ENCODE measurements at places on chromosomes 6 and 20.

DNA sequence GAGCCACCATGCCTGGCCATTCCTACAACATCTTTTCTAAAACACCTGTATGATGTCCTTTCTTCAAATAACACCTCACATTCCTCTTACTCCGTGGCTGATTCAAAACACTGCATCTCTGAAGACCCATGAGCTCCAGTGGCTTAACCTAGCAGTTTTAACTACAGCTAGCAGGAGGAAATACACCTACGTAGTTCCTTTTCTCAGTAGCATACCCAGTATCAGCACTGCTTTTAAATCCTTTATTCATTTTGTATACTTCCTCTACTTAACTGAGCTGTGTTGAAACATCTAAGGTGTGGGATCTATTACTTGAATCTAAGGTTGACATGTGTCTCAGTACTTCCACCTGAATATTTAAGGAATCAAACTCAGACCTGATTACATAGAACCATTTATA lies 113.6 kb upstream of the CCDC28A start:
- DNase-seq: no peak

- DNase-seq: no peak
Observed at GRCh38 chr20:61645732-61646131, 393.7 kb downstream of the CDH4 start.

- DNase-seq: no peak
Observed at GRCh38 chr6:89190741-89191140, 26.4 kb downstream of the GABRR1 start.

- DNase-seq: no peak
Observed at GRCh38 chr6:13926378-13926777, 1.6 kb downstream of the RNF182 start.

- no peak for DNase-seq
Observed at GRCh38 chr20:40258931-40259330, 430.1 kb downstream of the MAFB start.

GRCh38 chr6:73537677-73538076 lies 16.8 kb upstream of the EEF1A1 start:
- DNase-seq: no peak

DNA sequence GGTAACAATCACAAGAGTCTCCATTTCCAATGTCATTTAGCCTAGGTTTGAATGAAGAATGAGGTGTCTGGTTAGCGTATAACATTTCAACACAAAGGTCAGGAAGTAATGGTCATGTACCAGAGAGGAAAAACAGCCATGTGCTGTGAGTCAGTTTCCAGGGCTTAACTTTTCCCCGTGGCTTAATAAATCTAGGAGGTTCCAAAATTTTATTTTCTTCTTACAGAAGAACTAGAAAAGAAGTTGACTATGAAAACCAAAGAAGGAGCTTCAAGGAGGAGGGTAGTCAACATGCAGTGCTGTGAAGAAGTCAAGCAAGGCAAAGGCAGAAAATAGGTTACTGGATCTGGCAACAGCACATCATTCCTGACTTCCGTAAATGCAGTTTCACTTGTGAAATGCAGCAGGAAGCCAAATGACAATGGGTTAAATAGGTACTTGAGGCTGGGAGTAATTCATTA lies 8.4 kb upstream of the GABRR2 start:
- no peak for DNase-seq

DNA sequence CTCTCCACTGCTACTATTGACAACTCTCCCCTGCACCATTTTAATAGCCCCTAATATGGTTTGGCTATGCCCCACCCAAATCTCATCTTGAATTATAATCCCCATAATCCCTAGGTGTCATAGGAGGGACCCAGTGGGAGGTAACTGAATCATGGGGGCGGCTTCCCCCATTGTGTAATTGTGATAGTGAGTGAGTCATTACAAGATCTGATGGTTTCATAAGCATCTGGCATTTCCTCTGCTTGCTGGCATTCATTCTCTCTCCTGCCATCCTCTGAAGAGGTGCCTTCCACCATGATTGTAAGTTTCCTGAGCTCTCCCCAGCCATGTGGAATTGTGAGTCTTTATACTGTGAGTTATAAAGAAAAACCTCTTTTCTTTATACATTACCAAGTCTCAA lies 74.1 kb upstream of the TCF21 start:
- DNase-seq: no peak

DNA sequence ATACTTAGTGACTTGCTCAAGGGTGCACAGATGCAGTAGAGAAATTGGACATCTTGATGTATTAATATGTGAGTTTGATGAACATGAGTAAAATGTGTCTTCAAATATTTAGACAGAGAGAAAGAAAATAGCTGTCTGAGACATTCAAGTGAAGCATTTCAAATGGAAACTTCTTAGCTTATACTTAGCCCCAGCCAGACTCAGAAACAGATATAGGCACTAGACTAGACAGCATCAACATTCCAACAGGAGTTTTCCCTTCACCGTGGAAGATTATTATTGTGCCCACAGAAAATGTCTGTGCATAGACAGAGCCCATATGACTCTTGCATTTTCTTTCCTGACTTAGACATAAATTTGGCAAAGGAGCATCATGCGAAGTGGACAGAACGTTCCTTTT lies 443.0 kb downstream of the PLCB1 start:
- DNase-seq: no peak

- no peak for DNase-seq
Observed at GRCh38 chr6:142008781-142009180, 123.9 kb upstream of the GJE1 start.

DNA sequence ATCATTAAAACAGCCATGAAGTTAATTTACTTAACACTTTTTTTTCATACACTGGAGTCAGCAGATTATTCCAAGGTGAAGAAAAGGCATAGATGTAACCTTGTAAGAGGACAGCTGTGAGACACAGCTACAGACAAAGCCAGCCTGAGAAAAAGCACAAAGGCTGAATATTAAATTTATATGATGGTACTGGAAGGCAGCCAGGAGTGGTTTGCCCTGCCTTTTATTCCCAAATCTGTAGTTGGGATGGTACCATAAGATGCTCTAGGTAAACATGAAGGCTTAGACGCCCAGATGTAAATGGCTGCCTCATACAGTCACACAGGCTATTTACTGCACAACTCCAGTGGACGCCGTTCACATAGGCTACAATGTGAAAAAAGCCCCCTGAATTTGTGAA lies 42.1 kb upstream of the LOC128125822 start:
- DNase-seq: no peak

DNA sequence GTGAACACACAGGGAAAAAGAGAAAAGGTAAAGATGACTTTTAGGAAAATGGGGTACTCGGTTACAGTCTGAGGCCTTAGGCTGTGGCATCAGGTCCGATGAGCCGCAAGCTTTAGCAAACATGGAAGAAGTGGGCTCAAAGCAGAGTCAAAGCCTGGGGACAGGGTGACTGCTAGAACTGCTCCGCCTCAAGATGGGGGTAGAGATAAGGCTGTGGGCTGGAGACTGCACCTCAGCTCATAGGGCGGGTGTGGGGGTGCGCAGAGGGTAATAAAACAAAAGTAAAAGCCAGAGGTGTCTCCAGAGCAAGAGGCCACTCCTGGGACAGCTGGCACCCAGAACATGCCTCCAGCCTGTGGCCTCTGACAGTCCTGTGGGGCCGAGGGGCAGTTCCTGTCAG lies 21.3 kb upstream of the SYNDIG1 start:
- no peak for DNase-seq

- no peak for DNase-seq
Observed at GRCh38 chr20:54469952-54470351, 5.4 kb upstream of the DOK5 start.

GRCh38 chr20:47784599-47785310 lies 526 bp downstream of the SULF2 start:
- no peak for DNase-seq

DNA sequence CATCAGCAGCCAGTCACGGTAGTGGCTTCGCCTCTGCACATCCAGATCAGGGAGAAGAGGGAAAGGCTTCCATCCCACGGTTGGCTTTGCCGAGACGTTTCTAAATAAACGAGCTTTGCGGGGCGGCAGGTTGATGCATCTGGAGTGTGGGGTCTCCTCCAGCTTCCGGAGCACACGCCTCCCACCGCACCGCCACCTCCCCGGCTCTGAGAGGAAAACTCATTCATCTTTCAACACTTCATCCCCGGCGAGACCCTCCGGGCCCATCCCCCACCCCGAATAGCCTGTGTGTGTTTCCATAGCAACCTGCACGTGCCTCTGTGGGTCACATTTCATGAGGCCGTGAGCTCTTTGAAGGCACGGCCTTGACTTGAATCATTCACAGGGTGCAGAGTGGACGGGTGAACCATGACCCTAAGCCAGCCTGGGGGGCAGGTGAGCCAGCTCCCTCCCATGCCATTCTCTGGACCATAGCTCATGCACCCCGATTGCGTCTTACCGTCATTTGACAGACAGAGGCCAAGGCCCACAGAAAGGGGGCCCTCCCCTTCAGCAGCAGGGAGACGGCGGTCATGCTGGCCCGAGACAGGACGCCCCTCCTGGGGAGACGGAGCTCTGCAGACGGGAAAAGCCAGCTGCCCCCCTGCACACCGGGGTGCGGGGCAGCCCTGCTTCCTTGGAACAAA lies 16.2 kb upstream of the CHRNA4 start:
- no peak for DNase-seq

GRCh38 chr6:148225871-148226270 lies 116.8 kb upstream of the SASH1 start:
- no peak for DNase-seq

DNA sequence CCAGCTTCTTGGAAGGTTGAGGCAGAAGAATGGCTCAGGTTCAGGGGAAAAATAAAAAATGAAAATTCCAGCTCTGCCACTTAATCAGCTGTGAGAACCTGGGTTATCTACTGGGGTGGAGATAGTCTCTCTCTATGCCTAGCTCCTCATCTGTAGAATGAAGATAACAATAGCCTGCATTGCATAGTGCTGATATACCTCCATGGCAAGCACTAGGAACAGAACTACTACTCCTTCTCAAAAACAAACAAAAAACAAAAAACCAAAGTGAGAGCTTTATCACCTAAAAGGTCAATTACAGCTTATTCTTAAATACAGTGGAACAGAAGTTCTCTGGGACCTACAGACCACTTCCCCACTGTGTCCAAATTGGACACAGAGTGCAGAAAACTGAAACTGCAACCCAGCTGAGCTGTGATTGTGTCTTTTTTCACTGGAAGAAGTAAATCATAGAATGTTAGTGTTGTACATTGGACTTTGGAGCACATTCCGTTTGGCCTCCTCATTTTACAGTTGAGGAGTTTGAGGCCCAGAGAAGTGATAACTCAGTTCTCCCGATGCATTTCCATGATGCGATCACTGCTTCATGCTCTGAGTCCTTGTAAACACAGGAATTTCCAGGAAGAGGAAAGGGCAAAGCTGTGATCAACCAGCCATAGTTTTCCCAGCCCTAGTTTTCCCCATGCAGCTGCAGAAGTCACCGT lies 23.3 kb downstream of the MTFR2 start:
- DNase-seq: no peak

DNA sequence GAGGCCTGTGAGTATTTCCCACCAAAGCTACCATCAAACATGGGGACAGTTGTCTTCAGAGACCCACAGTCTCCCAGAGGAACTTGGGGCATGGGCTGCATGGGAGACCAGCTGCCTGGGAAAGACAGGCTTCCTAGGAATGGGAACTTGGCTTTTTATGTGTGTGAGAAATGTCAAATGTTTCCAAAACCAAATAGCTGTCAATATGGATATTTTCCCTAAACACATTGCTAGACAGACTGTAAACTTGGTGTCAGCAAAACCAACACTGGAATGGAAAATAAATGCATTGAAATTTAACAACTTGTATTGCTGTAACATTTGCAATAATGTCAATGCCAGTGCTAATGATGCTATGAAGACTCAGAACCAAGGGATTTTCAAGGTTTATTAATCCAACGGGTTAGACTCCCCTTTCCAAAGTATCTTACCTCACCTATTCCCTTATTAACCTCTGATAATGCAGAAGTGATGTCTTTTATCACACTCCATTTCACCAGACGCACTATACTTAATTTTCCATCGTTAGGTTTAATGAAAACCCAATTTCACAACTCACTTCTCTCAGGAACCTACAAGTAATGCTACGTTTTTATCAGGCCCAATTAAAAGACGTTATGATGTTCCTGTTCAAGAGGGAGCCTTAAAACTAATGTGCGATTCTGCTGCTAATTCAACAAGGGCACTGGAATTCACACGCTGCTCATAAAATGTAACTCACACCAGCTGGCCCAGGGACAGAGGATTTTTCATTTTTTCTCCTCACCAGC lies 546.1 kb upstream of the CHD6 start:
- DNase-seq: no peak

- DNase-seq: no peak
Observed at GRCh38 chr20:45070932-45071632, 29.8 kb downstream of the KCNS1 start.

- no peak for DNase-seq
Observed at GRCh38 chr6:117034547-117034946, 157.5 kb downstream of the RFX6 start.

- no peak for DNase-seq
Observed at GRCh38 chr6:149628875-149629510, 19.5 kb downstream of the KATNA1 start.
